ENCODE measurements at places on chromosomes 11 and 22.

GRCh38 chr11:96760815-96761214 lies 371.0 kb downstream of the JRKL start:
- DNase-seq = no peak

DNA sequence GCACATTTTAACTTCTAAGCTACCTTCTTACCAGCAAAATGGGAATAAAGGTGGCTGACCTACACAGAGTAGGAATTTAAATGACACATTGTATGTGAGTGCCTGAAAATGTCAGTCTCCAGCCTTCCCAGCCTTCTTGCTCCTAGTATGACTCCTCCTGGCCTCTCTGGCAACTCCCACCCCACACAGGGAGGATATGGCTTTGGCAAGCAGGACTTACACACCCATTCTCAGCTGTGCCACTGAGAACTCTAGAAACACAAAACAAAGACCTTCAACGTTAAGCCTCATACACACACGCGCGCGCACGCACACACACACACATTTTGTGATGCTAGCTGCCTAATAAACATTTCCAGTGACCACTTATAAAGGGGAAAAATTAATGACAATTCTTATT lies 65.8 kb downstream of the PACSIN2 start:
- peak; percentile 51 for DNase-seq

- peak; percentile 17 for DNase-seq
These were observed 38.1 kb downstream of the AHNAK start for GRCh38 chr11:62508336-62509058.

- peak; percentile 8 for DNase-seq
These were observed 57.4 kb downstream of the NECTIN1 start for GRCh38 chr11:119671561-119672015.

GRCh38 chr11:117410861-117411710 lies 83.4 kb downstream of the CEP164 start:
- DNase-seq = no peak

DNA sequence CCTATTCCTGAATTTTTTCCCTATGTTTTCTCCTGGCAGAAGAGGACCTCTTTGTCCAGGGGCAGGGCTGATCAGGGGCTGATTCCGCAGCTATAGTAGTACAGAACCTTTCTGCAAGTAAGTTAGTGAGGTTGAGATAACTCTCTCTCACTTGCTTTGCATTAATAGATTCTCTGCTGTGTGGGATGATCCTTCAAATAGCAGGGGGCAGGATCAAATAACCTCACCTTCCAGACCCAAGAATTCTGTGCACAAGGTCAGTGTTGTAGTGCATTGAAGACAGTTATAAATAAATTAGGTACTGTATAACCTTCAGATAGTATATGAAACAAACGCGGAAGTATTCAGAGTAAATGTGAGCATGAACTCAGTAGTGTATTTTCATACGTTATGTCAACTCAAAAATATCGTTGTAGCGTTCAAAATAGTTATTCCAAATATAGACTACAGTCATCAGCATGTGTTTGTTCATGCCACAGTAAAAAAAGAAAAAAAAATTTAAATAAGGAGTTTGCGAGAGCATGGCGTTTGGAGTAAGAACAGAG lies 278 bp downstream of the MMP26 start:
- no peak for DNase-seq

GRCh38 chr11:22903782-22904181 lies 43.5 kb upstream of the CCDC179 start:
- DNase-seq = no peak

- DNase-seq = peak; percentile 6
These were observed 8.2 kb upstream of the PARVG start for GRCh38 chr22:44172370-44173108.

GRCh38 chr11:45048313-45048841 lies 97.7 kb upstream of the TP53I11 start:
- no peak for DNase-seq

- DNase-seq = peak; percentile 44
These were observed 39.1 kb downstream of the MMP27 start for GRCh38 chr11:102666331-102666957.

- no peak for DNase-seq
These were observed 17.1 kb downstream of the OTOG start for GRCh38 chr11:17563961-17564686.

DNA sequence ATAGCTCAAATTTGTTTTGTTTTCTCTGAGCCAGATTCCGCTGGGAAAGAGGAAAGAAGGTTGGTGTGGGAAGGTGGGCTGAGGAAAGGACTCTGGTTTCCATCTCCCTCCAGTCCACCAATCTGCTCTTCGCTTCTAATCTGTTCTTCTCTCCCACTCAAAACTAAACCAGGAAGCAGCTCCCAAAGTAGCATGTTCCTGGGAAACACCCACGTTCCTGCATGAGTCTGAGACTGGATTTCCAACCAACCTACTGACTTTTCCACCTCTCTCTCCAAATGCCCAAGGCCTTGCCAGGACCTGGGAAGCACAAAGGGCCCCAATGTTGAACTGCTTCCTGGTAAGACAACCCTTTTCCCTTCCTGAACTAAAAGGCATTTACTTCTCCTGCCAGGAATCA lies 110.2 kb downstream of the WT1 start:
- DNase-seq = no peak

DNA sequence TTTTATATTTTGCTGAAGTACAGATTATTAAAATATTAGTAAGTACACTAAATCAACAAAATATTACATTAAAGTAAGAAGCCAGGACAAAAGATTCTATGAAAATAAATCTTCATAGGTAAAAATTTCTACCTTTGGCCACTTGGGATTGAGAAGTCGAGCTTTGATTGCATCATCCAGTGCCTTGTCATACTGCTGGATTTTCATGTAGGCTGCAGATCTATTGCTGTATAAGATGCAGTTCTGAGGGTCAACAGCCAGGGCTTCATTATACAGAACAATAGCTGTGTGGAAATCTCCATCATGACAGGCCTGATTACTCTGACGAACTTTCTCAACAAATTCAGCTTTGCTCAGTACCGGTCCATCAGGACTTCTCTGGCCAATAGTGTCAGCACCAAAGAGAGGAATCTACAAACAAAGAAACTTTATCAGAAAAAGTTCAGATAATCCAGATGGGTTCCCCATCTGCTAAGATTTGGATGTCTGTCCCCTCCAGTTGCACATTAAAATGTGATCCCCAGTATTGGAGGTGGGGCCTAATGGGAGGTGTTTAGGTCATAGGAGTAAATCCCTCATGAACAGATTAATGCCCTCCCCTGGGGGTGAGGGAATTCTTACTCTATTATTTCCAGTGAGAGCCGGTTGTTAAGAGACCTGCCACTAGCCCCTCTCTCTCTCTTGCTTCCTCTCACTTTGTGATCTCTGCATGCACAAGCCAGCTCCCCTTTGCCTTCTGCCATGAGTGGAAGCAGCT lies 50.0 kb downstream of the TTC28 start:
- DNase-seq = no peak

- no peak for DNase-seq
These were observed 866 bp downstream of the MED17 start for GRCh38 chr11:93784935-93785360.

DNA sequence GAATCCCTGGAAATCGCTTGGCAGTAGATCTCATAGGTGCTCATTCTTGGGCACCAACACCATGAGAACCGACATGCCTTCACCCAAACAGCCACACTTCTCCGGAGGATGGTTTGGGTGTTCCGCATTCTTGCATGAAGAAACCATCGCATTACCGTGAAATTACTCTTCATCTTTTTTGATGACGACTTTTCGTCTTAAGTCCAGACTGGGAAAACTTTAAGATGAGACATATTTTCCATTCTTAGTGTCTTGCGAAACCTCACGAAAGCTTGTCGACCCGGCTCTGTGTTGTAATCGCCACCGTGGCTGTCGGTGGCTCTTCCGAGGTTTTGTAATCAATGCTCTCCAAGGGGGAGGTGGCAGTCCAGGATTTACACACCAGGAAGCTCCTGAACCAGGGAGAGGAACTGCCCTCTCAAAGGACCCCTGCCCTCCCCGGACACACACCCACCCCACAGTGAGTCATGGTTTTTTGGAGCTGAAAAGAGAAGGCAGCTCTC lies 1.7 kb downstream of the TOM1 start:
- DNase-seq = peak; percentile 91

DNA sequence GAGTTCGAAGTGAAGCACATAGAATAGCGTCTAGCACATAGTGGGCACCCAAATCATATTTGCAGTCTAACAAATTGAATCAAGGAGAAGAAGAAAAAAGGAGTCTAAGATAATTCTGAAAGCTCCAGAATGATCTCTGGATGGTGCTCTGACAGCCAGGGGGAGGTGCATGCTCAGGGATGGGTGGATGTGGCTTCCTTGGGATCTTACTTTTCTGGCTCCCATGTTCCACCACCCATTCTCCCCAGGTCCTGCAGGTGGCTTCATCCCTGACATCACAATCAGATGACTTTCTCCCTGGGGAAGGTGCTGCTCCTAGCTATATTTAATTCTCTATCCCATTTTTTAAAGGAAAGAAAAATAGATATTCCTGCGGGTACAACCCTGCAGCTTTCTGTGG lies 381.9 kb downstream of the CADM1 start:
- DNase-seq = no peak

DNA sequence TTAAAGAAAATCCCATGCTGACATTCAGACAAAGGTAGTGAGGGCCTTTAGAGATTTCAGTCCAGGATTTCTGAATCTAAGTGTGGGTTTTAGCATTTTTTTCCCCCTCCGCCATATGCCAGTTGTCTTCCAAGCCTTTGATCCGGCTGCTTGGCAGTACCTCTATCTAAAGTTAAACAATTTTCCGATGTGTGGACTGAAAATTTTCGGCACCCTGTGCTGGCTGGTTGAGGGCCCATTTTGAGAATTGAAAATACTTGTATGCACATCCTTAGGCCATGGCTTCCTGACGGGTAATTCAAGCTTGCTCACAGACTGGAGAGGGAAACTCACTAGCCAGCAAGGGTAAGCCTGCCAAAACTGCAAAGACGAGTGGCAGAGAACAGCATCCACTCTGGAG lies 131.9 kb upstream of the NARS2 start:
- no peak for DNase-seq

- DNase-seq = no peak
These were observed 130.0 kb downstream of the WNT7B start for GRCh38 chr22:45846952-45847351.

DNA sequence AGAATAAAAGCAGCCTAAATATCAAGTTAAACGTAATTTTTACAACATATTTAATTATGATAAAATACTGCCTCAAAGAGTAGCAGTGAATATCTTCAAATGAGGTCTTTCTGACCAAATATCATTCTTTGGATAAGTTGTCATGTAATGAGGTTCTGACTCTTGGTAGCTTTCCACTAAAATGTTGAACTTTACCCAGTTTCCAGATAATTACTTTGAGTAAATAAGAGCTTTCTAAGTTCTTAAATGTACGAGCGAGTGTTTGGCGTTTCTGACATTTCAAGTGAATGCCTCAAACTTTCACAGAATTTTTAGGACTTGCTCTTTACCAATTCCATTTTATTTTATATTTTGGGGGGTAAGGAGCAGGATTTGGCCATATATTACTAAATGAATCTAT lies 1515.2 kb downstream of the FAM181B start:
- DNase-seq = no peak

GRCh38 chr11:18594999-18595749 lies 4.4 kb upstream of the MISFA start:
- DNase-seq = peak; percentile 47

DNA sequence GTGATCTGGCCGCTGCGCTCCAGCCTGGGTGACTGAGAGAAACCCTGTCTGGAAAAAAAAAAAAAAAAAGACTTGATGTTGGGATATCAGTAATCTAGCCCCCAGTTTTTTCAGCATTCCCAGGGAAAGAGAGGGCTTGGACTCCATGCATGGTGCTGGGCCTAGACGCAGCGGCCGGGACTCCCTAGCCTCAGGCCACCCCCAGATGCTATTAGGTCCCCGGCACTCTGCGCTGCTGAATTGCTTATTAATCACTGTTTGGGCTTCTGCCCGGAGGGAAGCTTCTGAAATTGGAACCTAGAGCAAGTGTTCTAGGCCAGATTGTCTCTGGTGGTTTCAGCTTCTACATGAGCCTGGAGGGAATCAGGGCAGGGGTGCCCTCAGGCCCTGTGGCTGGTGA lies 39.0 kb downstream of the SLCO2B1 start:
- no peak for DNase-seq

- no peak for DNase-seq
These were observed 26.6 kb upstream of the CRTAM start for GRCh38 chr11:122811721-122812120.

DNA sequence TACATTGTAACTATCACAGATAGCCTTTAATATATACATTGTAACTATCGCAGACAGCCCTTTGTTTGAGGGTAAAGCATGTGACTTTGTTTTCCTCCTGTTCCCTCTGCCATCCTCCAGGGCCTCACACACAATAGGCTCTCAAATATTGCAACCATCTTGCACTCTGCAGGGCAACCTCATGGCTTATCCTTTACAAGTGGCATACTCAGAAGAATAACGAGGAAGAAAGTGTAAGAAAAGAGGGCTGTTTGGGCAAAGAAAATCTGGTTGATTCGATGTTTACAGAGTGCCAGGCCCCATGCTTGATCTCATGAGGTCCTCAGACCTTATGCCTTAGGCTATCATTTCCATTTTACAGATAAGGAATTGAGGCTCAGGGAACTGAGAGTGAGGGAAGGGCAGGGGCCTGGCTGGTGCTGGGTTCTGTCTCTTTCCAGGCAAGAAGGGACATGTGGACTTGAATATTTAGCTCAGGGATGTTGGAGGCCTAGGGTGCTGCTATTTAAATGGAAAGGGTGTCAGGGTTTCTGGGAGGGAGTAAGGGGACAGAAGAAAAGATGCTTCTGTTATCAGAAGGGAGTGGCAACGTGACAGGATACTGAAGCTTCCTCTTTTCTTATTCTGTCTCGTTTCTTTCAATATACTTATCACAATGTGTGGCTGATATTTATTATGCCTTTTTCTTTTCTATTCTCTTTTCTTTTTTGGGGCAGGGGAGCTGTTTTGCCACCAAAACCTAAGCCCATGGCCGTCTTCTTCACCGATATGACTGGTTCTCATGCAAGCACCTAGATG lies 1.1 kb upstream of the SAMM50 start:
- no peak for DNase-seq

DNA sequence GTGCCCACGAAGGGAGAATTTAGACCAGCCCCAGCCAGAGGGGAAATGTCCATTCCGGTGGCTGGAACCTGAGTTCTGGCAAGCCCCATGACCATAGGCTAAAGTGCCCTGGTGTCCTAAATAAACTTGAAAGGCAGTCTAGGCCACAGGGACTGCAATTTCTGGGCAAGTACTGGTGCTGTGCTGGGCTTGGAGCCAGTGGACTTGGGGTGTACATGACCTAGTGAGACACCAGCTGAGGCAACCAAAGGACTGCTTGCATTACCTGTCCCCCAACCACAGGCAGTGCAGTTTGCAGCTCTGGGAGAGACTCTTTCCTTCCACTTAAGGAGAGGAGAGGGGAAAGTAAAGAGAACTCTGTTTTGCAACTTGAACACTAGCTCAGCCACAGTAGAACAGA lies 23.7 kb downstream of the RRP8 start:
- DNase-seq = no peak

GRCh38 chr11:5223146-5223545 lies 3.7 kb downstream of the HBB start:
- DNase-seq = no peak

GRCh38 chr22:49968831-49969661 lies 8.5 kb downstream of the PIM3 start:
- DNase-seq = no peak

GRCh38 chr11:47147250-47147649 lies 29.4 kb downstream of the ARFGAP2 start:
- DNase-seq = no peak

- no peak for DNase-seq
These were observed 135.0 kb upstream of the NECTIN1 start for GRCh38 chr11:119863851-119864601.

GRCh38 chr11:76642341-76642740 lies 28.2 kb downstream of the LRRC32 start:
- no peak for DNase-seq
